SW480 (cell line): ENCODE measurements at places on chromosomes 1 and 21.

DNA sequence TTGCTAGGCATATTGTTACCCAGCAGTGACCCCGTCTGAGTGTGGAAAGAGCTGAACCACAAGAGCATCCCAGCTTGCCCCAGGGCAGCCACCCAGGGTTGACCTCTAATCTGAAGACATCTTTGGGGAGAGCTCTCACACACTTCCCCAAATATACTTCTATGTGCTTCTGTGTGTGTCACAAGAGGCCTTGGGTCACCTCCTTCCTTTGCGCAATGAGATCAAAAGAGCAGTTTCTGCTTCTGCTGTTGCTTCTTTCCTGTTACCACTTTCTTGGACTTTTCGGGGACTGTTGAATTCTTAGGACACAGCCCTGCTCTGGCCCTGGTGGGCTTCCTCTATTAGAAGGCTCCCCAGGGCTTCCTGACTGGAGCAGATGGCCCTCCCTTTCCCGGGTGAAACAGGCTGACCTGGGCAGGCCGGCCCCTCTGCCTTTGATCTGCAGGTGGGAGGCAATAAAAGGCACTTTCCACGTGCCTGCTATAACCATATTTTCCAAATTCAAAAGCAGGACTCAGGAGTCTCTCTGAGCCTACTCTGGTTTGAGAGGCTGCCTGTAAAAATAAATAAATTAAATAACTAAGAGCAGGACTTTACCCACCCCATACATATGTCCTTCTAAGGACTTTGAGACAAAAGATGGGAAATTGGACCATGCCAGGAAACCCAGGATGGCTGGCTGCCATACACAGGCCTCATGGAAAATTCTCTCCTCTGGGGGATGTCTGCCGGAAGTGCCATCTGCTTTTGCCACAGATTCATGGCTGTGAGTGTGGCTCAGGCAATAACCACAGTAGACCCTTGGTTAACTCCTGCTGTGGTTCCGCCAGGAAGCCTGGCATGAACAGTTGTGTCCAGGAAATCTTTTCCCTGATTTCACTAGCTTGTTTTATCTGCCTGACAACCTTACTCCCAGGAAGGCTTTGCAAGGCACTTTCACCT is 28.3 kb upstream of the RCSD1 start:
- DNase-seq, result peak; percentile 82

DNA sequence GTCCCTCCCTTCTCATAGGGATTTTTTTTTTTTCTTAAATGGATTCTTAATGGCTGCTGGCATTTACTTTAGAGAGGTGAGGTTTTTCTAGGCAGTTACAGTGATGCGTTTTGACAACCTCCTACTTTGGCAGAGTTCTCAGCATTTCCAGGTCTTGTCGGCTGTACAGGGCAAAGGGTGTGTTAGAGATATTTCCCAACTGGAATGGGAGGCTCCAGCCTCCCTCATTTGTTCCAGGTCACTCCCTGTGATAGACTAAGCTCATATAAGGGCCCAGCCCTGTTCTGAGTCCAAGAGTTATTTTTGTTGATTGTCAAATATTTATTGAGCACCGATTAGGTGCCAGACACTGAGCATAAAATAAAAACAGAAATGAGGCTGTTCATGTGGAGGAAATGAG is 7.6 kb upstream of the XKR8 start:
- no peak for DNase-seq

DNA sequence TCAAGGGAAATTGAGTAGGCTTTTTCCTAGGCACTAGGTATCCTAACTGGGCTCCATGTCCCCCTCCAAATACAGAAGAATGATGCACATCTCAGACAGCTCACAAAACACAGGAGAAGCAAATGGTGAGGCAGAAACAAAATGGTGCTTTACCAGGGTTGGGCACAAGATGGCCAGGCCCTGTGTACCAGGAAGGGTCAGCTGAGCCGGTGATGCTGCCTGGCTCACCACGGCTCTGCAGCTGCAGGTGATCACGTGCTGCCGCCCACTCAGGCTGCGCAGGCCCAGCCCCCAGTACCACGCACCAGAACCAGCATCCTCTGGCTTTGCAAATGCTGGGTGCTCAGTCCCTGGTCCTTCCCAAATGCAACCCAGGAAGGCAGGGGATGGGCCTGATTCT is 993 bp upstream of the DSCAM start:
- no peak for DNase-seq

- no peak for DNase-seq
Measured at GRCh38 chr1:30791868-30792267, 34.3 kb upstream of the LAPTM5 start.

DNA sequence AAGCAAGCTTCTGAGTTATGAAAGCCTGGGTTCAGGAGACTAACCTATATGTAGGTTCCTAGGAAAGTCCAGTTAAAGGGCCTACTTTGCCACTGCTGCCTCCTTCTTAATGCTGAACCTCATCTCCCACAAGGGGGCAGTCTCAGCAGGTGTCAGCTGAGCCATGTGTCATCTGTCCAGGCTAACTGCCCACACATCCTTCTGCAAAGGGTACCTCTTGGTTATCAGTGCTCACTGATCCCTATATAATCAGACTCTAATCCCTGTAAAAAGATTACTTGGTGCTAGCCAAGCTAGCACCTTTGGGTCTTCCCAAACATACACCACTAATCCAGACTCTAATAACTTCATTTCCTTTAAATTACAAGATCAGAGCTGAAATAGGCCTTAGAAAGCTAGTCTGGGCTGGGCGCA is 9.0 kb downstream of the PRDX1 start:
- DNase-seq, result peak; percentile 69

DNA sequence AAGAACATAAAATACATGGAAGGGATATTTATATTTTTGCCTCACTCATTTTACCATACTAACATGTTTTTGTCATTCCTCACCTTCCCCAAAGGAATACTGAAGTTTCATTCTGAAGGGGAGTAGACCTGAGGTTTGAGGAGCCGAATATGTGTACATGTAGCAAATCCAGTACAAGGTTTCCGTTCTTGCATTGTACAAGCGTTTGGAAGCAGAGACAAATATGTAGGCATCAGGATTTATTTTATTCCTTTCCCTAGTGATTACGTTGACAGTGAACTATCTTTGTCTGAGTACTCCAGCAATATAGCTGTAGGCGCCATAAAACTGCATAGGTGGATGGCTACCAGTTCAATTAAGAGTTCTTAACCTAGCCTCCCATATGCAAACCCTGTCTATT is 191.5 kb downstream of the NFIA start:
- no peak for DNase-seq

DNA sequence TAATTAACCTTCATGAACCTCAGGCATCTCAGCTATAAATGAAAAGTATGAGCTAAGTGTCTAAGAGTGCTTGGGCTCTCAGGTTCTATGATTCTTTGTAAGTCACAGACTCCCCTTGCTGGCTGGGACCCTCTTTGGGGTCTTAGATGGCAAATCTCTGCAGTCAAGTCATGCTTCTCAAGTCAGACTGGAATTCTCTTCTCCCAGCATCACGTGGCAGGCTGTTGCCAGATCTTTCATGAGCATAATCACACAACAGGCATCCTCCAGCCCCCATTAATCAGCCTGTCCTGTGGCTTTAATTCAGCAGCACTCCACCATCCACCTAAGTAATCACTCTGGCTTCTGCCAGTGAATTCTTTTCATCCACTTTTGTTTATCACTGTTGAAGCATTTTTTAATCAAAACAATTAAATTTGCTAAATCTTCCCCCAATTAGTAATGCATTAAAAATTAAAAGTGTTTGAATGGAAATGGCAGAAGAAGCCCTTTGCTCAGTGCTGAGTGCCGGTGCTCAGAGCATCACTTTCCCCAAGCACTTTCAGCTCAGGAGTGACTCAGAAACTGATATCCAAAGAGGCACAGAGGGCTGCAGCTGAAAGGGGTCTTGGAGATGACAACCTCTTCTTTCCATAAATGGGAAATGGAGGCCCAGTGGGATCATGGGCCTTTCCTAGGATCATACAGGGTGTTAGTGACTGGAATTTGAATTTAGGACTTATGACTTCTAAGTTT is 50.2 kb downstream of the C8A start:
- DNase-seq, result no peak

DNA sequence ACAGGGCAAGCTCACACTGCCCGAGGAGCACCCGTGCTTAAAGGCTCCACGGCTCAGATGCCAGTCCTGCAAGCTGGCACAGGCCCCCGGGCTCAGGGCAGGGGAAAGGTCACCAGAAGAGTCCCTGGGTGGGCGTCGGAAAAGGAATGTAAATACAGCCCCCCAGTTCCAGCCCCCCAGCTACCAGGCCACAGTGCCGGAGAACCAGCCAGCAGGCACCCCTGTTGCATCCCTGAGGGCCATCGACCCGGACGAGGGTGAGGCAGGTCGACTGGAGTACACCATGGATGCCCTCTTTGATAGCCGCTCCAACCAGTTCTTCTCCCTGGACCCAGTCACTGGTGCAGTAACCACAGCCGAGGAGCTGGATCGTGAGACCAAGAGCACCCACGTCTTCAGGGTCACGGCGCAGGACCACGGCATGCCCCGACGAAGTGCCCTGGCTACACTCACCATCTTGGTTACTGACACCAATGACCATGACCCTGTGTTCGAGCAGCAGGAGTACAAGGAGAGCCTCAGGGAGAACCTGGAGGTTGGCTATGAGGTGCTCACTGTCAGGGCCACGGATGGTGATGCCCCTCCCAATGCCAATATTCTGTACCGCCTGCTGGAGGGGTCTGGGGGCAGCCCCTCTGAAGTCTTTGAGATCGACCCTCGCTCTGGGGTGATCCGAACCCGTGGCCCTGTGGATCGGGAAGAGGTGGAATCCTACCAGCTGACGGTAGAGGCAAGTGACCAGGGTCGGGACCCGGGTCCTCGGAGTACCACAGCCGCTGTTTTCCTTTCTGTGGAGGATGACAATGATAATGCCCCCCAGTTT is 1.3 kb downstream of the CELSR2 start:
- DNase-seq, result no peak

DNA sequence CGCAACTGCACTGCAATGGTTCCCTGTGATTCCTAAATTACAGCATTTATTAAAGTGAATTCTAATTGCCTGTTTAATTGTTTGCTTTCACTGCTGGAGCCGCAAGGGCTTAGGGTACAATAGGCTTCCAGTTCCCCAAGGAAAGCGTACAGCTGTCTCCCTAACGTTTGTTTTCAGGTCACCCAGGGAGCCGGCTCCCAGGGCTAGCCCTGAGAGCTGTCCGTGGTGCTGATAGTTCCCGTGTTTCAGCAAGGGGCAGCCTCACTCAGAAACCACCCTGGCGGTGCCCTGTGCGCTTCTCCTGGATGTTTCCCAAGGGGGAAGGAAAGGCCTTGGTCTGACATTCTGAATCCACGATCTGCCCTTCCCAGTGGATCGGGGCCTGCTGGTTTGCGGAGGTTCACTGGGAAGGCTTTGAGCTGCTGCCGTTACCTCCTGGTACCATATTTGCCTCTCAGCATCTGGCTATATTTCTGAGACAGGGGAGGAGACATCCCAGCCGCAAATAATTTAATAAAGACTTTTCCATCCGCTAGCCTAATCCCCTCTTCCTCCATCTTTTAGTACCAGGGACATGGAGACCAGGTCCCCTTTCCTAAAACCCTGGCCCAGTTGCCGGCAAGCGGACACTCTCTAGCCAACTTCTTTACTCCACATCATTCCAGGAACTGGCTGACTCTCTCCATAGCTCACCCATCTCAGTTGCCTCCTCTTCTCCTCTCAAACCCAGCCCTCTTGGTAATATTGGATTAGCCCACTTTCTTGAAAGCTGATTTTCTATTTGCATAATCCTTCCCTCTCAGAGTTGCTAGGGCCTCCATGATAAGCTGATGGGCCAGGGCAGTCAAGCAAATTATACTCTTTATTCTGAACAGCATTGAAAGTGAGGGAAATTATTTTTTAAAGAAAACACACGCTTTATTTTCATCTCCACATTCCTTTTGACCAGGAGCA is 149.0 kb downstream of the IGSF21 start:
- peak; percentile 43 for DNase-seq

GRCh38 chr1:193419295-193419694 is 232.9 kb upstream of the B3GALT2 start:
- DNase-seq, result no peak

GRCh38 chr1:40985875-40986274 is 6.4 kb downstream of the CTPS1 start:
- DNase-seq, result no peak

DNA sequence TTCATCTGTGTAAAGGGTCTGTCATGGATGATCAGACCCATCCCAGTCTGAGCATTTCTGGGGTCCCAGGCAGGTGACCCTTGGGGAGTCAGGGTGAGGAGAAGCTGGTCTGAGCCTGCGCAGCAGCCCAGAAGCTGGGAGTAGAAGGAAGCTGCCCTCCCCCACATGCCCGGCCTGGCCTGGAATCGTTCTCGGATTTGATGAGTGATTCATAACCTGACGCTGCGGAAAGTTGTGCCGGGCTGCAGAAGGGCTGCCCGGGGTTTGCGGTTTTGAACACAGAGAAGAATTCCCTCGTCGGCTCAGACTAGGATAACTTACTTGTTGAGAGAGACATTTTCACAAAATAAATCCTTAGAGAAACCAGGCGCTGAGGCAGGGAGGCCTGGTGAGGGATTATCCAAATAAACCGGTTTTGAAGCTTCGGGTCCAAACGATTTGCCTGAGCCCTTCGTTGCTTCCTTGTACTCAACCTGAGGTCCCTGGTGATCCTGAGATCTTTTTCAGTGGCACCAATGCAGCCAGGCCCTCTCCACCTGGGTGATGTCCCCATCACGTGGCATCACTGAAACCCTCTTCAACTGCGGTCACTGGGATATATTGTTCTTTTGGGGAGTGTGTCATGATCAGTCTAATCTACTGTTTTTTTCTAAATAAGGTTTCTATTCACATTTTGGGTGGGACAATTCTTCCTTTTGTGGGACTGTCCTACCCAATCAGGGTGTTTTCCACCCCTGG is 29.2 kb downstream of the EPHB2 start:
- DNase-seq, result peak; percentile 76

- no peak for DNase-seq
Measured at GRCh38 chr1:235675152-235675890, 25.7 kb upstream of the GNG4 start.
